ENCODE measurements at places on chromosomes 4 and X. TPM values are rescaled to one million over a fixed set of nuclear protein-coding genes. Genes with fewer than 3 reads are reported as not detected.

FRG2 gene
- not detected for polyA plus RNA-seq

IL1RAPL1 gene
- 27.3 TPM for polyA plus RNA-seq

TGIF2LX gene
- polyA plus RNA-seq: not detected

PIM2 gene
- polyA plus RNA-seq: 15.2 TPM

ARHGAP36 gene
- polyA plus RNA-seq: not detected

C1GALT1C1 gene
- 89.5 TPM for polyA plus RNA-seq

LRCH2 gene
- polyA plus RNA-seq: 8.1 TPM

AKAP4 gene
- not detected for polyA plus RNA-seq

FGFBP2 gene
- not detected for polyA plus RNA-seq

TMEM144 gene
- 40.6 TPM for polyA plus RNA-seq

RS1 gene
- not detected for polyA plus RNA-seq

TRAM1L1 gene
- 12.1 TPM for polyA plus RNA-seq

HGFAC gene
- not detected for polyA plus RNA-seq

ZCCHC12 gene
- polyA plus RNA-seq: 1.1 TPM

MAGEA2B gene
- polyA plus RNA-seq: not detected

AWAT2 gene
- not detected for polyA plus RNA-seq

FOXP3 gene
- not detected for polyA plus RNA-seq

TRIM61 gene
- polyA plus RNA-seq: 3.8 TPM

NEIL3 gene
- not detected for polyA plus RNA-seq

DUX4 gene
- not detected for polyA plus RNA-seq

CLCN4 gene
- 63.8 TPM for polyA plus RNA-seq
